ENCODE measurements at places on chromosomes 5 and 9.

GRCh38 chr5:146084376-146084775 is 21.0 kb downstream of the PLAC8L1 start:
- no peak for DNase-seq

GRCh38 chr5:79436821-79437220 is 77.1 kb downstream of the HOMER1 start:
- no peak for DNase-seq

DNA sequence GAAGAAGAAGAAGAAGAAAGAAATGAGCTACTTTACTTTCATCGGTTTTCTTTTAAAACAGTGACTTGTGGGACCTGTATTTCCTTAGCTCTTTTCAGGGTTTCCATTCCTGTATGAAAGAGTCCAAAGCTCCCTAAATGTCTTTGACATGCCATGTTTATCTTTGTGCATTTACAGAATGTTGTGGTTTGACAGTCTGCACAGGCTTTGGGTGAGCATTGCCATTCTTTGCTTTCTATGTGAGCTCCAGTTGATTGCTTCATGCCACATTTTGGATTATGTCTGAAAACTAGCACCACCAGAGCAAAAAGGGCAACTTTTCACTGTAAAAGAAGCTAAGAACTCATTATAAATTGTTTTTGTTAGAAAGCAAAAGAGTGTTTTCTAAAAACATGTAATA is 733.4 kb downstream of the TLE4 start:
- DNase-seq: no peak

DNA sequence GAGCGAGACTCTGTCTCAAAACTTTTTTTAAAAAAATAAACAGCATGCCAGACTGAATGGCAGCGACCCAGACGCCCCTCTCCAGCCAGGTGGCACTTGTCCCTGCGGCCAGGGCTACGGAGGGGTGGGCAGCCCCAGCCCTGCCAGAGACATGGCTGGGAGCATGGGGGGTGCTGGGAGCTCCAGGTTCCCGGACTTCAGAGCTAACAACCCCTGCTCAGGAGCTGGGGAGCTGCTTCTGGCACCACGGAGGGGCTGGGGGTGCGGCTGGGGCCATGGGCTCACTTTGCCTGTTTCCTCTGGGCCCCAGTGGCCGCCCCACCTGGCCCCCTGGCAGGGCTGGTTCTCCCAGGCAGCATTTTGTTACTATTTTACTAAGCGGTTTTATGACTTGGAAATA is 49.9 kb downstream of the SLC12A7 start:
- no peak for DNase-seq

DNA sequence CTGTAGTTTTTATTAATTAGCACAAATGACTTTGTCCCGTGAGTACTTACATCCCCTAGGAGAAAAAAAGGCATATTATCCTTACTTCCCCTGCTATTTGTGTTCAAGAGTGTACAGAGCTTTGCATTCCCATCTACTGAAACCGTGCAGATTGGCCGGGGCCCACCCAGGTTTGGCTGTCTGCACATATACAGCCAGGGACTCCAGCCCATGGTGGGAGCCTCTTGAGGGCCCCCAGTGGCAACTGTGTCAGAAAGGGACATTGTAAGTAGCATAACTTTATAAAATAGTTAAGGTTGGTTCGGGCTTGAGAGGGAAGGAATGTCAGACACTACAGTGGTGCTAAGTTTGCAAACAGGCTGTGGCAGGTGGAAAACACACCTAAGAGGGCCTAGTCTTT is 24.7 kb downstream of the PHF2 start:
- no peak for DNase-seq

DNA sequence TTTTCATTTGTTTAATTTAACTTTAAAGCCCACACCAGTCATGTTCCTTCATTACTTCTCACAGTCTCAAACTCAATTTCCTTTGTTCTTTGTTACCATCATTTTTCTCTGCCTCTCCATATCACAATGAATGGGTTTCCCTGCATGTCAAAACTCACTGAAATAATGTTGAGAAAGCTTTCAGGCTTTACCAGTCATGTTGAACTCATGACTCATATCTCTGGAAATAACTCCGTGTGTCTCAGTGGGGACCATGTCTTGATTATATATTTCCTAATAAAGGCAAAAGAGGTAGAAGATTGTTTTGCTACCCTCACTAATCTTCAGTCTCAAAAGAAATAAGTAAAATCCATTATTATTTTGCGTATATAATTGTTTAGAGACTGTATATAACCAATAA is 231.2 kb downstream of the CHSY3 start:
- no peak for DNase-seq

DNA sequence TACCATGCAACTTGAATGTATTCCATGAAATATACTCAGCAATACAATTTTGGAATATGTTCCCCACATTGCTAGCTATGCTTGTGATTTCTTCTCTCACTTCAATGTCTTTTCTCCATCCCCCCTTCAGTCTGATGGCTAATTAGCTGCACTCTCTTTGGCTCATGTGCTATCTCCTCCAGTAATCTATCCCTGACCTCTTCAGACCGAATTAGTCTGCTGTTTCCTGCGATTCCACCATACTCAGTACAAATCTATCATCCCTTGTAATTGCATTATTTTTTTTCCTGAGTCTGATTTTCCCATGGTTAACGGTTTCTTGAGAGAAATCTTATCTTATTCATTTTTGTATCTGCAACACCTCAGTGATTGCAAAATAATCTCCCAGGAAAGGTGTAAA is 360.7 kb upstream of the CDH10 start:
- DNase-seq: no peak

DNA sequence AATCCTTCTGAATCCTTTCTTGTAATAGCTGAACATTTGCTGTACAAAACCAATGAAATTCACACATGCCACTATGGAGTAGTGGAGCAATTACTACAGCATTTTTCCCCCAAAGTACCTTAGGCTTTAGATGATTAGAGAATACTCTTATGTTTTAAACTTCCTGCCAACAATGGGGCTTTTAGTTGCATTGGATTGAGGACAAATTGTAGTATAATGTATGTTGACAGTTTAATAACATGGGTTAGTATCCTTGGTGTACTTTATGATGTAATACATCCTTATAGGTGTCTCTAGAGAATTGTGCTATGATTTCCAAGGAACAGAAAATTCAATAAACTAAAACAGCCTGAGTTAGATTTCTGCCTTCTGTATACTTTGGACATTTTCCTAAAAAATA is 422.7 kb upstream of the GRAMD2B start:
- no peak for DNase-seq

DNA sequence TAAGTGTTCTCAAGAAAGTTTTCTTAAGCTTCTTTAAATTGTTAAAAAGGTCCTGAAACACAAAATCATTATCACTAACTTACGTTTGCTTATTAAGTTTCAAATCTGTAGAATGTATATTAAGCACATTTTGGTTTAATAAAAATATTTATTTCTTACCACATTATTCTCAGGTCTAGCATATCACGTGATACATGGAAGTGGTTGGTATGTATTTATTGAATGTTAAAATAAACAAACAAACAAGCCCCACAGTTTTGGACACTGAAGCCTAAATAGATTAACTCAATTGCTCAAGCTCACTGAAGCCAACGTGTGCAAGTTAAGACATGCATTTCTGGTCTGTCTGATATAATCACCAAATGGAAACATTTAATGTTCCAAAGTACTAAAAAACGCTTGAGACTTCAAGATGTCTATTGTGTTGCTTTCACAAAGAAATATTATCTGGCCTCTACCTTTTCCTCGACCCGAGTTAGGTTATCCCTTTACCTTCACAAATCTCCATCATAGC is 1136.9 kb downstream of the TAF11L14 start:
- no peak for DNase-seq

All from GM13977 (cell line).